ENCODE measurements at places on chromosomes 5 and 9. TPM values are rescaled to one million over a fixed set of nuclear protein-coding genes. Genes with fewer than 3 reads are reported as not detected.

- no peak for DNase-seq
These were observed 304.2 kb downstream of the DNAH5 start for GRCh38 chr5:13640270-13640669.

DNA sequence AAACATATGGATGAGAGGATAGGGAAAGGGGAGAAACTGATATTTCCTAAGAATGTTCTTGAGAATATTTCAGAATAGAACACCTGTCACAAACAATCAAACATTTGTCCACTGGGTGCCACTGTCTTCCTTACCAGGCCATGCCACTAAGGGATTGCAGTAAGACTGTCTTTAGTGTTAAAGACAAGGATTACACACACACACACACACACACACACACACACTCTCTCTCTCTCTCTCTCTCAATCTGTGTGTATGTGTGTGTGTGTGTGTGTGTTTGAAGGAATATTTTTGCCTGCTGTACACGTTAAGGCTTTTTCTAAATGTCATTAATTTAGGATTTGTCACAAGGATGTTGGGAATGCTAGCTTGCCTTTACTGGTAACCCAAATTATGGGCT, 54.4 kb downstream of the CCDC192 start:
- no peak for DNase-seq

- DNase-seq: no peak
These were observed 209.7 kb downstream of the DIRAS2 start for GRCh38 chr9:90432951-90433350.

GRCh38 chr9:38724754-38725153, 4.8 kb upstream of the FAM240B start:
- no peak for DNase-seq

ADAMTS12 gene
- polyA plus RNA-seq: 3.7 TPM

RUSC2 gene
- 16.6 TPM for polyA plus RNA-seq

LOX gene
- 13.1 TPM for polyA plus RNA-seq

DNA sequence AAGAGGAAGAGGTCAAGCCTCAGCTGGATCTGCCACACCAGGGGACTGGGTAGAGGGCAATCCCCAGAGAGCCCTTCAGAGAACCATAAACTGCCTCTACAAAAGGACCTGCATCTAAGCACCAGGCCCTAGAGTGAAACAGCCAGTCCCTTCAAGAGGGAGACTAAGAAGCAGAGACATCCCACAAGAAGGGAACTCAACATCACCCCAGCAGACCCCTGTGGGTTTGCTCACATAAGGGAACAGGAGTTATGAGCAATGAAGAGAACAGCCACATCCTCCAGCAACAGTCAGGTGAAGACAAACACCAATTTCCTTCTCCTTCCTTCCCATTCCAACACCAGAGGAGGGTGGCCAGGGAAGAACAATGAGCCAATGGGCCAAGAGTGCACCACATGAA, 48.9 kb downstream of the TNFSF15 start:
- DNase-seq: no peak

DNA sequence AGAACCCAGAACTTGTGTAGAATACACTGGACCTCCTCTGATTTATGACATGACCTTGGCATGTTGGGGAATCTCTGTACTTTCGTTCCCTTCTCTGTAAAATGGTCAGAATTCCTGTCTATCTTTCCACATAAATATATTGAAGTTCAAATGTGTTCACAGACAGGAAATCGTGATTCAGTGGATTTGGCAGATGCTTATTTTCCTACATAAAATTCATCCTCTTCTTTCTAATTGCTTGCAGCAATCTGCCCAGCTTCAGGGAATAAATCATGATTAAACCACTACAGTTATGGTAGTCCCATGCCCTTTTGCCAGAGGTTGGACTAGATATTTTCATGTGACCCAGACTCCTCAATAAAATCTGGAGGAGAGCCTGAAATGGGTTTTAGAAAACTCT, 52.1 kb upstream of the ARL15 start:
- DNase-seq: no peak

DNA sequence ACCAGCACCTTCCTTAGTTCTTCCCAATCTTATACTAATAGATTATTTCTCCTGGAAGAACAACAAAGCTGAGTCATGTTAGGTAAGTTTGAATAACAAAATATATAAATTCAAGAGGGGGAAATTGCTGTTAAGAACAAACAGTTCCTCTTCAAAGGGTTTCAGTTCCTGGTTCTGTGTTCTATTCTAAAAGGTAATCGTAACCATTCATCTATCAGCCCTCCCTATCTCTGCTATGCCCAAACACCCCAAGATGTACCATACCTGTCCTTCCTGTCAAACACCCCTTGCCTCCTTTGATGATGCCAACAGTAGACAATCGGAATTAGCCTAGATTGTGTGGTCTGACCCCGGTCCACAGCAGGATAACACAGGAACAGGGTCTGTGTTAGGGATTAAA, 4.2 kb upstream of the RNF180 start:
- no peak for DNase-seq

- DNase-seq: peak; percentile 12
These were observed at the start of gene GDA for GRCh38 chr9:72149231-72149975. Gene GDA (plus strand): TSS chr9:72149440. CDS start chr9:72149560, 120 bp downstream.

ADAMTS16 gene
- not detected for polyA plus RNA-seq

CCL27 gene
- polyA plus RNA-seq: not detected

DNA sequence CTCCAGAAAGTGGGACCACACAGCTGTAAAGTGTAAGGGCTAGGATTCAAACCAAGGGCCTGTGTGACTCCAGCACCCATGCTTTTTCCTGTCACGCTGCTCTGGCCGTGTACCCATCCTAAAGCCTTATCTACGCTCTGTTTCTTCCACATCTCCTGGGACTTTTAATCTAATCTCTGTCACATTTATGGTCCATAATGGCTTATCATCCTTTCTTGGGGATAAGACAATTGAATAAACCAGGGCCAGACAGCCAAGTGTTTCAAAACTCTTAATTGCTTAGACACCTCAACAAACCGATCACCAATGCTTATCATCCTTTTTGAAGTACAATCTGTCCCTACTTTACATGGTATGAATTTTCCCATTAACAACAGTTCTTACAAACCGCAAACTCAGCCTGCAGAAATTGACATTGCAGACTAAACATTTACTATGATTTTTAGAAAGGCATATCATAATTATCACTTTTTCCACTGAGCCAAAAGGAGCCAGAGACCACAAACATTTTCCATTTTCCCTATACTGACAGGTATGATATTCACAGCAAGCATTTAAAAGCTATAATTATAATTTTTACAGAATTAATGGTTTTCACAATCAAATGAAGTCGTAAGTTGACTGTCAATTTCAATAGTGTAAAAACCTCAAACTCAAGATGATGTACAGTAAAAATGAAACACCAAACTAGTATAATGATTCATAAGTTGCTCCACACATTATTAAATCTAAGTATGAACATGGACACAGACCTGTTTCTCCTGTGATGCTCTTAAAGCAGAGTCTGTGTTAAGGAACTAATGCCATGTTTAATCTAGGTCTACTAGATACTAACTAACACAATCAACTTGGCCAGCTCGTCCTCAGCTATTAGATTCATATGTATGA, 99.5 kb downstream of the FBXW11 start:
- DNase-seq: no peak

- DNase-seq: no peak
These were observed 59.0 kb downstream of the TLE4 start for GRCh38 chr9:79630521-79631403.

GRCh38 chr5:55064523-55064922, 37.9 kb upstream of the GZMA start:
- no peak for DNase-seq

PCDHGA9 gene
- 0.90 TPM for polyA plus RNA-seq

DNA sequence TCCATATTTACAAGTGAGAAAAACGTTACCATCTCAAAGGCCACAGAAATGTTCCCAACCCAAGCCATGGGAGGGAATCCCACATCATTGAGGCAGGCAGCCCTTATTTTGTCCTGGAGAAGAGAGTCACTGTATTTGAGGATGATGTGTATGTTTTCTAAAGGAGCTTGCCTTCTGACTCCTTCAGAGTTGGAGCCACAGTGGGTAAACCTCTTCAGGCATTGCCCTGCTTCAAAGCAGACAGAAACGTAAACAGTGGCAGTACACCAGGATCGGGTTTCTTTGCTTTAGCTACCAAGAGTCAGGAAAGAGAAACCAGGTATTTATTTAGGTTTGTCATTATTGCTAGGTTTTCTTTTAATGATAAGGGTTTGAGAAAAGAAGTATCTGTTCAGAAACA, 45.7 kb downstream of the MUSK start:
- DNase-seq: peak; percentile 69

PTGER4 gene
- polyA plus RNA-seq: 3.9 TPM

CNTNAP3B gene
- 5.6 TPM for polyA plus RNA-seq

GRCh38 chr9:84667571-84668195, 1.8 kb upstream of the NTRK2 start:
- DNase-seq: peak; percentile 31

DNA sequence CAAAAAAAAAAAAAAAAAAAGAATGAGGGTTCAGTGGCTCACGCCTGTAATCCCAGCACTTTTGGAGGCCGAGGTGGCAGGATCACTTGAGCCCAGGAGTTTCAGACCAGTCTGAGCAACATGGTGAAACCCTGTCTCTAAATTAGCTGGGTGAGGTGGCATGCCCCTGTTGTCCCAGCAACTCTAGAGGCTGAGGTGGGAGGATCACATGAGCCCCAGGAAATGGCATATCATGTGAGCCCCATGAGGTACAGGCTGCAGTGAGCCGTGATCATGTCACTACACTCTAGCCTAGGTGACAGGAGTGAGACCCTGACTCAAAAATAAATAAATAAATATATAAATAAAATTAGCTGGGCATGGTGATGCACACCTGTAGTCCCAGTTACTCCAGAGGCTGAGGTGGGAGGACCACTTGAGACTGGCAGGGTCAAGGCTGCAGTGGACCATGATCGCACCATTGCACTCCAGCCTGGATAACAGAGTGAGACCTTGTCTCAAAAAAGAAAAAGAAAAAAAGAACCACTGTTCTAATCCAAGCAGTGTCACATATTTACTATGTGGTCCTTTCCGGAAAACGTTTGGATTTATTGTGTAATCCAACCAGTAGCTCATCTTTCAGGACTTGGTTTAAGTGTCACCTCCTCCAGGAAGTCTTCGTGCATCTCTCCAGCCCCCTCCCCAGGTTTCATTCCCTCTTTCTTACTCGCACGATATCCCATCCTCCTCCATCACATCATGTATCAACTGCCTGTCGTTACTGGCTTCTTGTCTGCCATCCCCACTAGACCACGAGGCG, 12.3 kb upstream of the SPOUT1 start:
- DNase-seq: no peak

SCGB3A2 gene
- 2,733 TPM for polyA plus RNA-seq

FGFR4 gene
- polyA plus RNA-seq: 35.7 TPM

DNA sequence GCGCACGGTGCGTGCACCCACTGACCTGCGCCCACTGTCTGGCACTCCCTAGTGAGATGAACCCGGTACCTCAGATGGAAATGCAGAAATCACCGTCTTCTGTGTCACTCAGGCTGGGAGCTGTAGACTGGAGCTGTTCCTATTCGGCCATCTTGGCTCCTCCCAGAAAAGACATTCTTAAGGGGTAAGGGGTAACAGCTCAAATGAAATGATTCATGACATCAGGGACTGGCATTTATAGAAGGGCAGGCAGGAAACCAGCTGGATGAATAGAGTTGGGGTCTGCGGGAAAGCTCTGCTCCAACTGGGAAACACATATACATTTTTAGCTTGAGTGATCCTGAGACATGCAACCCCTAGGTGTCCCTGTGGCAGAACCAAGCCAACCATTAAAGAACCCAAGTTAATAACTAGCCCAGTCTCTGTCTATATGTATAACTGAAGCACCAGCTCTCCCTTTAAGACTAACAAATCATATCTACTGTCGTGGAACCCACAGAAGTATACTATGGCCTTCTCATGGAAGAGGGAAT, 119.3 kb downstream of the LMNB1 start:
- DNase-seq: no peak

GRCh38 chr9:134935056-134935640, 17.4 kb upstream of the FCN1 start:
- no peak for DNase-seq

DNA sequence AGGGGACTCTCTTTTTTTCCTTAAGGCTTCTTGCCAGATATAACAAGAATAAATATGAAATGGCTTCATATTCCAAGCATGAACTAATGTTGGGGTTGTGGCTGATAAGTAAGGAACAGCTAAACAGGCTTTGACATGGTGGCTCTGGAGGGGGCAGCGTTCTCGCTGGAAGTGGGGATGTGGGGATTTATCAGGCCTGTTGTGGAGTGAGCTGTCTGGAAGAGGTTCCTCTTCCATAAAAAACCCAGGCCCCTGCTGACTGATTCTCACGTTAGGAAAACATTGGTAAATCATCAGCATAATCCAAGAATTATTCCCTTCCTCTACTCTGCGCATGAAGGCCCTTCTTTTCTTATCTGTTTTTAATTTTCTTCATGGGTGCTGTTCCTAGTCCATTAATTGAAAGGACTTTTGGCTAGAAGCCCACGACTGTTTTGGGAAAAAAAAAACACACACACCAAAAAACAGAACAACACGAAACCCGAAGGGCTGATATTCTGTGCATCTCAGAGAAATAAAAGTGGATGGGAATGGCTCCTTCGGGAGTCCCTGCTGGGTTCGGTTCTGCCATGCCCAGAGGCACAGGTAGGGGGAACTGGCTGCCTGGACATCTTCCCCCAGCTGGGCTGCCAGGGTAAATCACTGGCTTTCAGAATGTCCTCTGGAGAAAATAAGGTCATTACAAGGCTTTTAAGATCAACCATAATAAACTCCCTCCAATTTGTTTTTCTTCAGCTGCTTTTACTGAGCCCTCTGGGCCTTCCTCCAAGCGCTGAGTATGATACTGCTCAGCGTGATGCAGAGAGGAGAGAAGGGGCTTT, 297.0 kb downstream of the SLIT3 start:
- DNase-seq: peak; percentile 46

- no peak for DNase-seq
These were observed 308.9 kb downstream of the TLE4 start for GRCh38 chr9:79880626-79881025.

MAMDC4 gene
- polyA plus RNA-seq: 7.0 TPM

GRCh38 chr5:154230526-154230925, 40.0 kb downstream of the GALNT10 start:
- no peak for DNase-seq

SLCO4C1 gene
- 4.5 TPM for polyA plus RNA-seq

- no peak for DNase-seq
These were observed 2.7 kb downstream of the TERT start for GRCh38 chr5:1292139-1292538.

GRCh38 chr9:79687131-79687447, 115.3 kb downstream of the TLE4 start:
- no peak for DNase-seq

DNA sequence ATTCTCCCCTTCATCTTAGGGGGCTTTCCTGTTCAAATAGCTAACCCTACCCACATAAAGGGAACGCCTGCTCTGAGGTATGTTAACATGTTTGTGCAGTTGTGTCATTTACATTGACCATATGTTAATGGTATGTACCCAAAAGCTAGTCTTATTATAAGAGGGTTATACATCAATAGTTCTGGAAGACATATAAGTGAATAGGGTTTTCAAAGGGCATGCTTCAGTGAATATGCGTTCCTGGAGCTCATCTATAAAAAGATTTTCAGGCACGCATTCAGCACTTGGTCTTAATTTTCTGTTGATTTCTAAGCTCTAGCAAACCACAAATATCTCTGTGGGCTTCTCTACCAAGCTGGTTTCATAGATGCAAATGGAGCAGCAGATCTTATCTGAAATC, 766.1 kb downstream of the IRX1 start:
- no peak for DNase-seq

- DNase-seq: no peak
These were observed 55.8 kb upstream of the ACTBL2 start for GRCh38 chr5:57538341-57538955.

INSL4 gene
- not detected for polyA plus RNA-seq

OR1Q1 gene
- not detected for polyA plus RNA-seq
